ENCODE measurements at places on chromosomes 1 and 21.

GRCh38 chr21:23732776-23733175 is 1874.5 kb downstream of the MRPL39 start:
- DNase-seq, result no peak

DNA sequence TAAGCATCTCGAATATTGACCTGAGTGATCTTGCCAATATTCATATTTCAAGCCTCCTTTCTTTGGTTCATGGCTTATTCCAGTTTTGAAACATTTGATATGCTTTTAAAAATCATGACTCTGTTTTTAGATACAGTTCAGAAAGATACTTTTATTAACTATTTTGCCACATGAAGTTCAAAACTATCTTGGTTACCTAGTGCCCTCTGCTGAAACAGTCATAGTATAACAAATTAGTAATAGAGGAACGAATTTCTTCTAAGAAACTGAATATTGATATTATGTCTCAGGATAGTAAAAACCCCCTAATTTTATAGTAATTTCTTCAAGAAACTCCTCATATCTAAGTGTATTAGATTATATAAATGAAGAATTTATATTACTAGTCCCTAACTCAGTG is 52.6 kb upstream of the RC3H1 start:
- peak; percentile 34 for DNase-seq

DNA sequence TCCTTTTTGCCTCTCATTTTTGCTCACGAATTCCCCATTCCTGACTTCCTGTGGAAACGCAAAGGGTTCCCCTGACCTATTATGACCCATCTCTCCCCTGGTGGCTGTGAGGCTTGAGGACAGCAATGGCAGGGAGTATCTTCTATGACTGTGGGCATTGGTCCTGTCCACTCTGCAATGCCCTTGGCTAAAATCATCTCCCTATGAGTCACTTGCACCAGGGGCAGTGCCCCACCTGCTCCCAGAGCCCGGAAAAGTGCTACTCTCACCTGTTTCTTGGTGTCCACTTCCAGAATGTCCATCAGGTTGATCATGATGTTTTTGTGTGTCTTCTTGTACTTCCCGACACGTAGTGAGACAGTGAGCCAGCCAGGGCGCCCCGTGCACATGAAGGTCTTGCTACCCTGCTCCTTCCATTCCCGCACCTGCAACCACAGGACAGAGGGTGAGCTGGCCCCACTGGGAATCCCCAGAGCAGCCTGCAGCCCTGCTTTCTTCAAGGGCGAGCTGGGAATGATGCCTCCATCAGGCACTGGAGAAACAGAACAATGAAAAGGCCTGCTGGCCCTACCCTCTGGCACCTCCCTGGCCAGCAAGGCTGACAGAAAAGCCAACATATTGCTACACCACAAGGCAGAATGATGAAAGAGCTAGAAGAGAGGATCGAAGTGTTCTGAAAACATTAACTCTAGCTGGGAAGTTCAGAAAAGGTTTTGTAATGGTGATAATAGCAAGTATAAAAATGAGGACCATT is 3.5 kb downstream of the DHCR24 start:
- no peak for DNase-seq

DNA sequence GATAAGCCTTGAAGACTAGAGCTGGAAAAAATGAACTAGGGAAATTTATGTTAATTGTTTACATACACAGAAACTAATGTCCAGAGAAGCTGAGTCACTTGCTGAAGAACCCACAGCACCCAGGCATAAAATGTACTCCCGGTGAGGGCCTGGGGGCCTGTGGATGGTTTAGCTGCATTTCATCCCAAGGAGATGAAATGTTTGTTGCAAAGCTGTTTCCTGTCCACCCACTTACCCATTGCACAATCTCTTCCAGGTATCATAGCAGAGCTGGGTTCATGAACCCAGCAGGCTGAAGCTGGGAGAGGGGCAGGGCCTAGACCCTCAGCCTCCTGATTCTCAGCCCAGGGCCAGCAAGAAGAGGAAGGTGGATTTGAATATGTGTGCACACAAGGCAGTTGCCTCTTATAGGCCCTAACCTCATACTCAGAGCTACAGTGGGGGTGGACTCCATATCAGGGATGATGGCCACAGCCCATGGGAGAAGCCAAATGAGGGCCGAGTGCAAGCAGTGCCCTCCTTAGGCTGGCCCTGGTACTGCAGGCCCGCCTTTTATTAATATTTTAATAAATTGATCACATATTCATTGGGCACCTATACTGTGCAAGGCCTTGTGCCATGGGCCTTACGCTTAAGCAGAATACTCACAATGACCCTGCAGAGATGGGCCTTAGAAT is 110.8 kb downstream of the LACTBL1 start:
- peak; percentile 43 for DNase-seq

DNA sequence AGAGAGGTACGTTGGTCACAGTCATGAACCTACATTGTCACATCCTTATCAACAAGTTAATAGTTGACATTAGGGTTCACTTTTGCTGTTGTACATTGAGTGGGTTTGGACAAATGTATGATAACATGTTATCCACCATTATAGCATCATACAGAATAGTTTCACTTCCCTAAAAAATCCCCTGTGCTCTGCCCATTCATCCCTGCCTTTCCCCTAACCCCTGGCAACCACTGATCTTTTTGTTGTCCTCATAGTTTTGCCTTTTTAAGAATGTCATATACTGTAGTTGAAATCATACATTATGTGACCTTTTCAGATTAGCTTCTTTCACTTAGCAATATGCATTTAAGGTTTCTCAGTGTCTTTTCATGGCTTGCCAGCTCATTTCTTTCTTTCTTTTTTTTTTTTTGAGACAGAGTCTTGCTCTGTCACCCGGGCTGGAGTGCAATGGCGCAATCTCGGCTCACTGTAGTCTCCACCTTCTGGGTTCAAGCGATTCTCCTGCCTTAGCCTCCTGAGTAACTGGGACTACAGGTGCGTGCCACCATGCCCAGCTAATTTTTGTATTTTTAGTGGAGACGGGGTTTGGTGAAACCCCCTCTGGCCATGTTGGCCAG is 50.6 kb downstream of the UCK2 start:
- DNase-seq, result no peak

GRCh38 chr1:164087906-164088453 is 471.0 kb upstream of the PBX1 start:
- no peak for DNase-seq

DNA sequence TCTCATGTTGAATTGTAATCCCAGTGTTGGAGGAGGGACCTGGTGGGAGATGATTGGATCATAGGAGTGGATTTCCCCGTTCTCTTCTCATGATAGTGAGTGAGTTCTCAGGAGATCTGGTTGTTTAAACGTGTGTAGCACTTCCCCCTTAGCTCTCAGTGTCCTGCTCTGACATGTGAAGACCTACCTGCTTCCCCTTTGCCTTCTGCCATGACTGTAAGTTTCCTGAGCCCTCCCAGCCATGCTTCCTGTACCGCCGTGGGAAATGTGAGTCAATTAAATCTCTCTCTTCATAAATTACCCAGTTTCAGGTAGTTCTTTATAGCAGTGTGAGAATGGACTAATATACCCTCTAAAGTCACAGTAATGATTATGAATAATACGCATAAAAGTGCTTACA is 248.4 kb upstream of the LRRC7 start:
- no peak for DNase-seq

GRCh38 chr1:155305881-155306391 is 2.7 kb upstream of the FDPS start:
- peak; percentile 68 for DNase-seq

- peak; percentile 48 for DNase-seq
Observed at GRCh38 chr1:218867941-218868626, 305.6 kb upstream of the LYPLAL1 start.

DNA sequence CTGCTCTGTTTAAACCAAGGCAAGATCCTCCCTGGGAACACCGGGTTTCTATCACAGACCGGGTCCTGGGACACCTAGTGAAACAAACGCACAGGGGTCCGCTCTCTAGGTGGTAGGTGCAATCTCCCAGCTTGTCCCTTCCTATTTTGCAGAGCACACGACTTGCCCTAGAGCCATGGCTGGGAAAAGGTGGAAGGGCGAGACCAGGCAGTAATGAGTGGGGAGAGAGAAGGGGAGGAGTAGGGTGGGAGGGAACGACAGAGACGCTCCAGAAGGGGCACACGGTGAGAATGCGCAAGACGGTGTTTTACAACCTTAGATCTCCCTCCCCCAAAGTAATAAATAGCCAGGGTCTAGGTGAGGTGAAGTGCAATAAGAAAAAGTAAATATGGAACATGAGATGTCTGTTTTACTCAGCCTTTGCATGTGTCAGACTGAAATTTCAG is 9.3 kb upstream of the ARHGAP29 start:
- DNase-seq, result peak; percentile 20

DNA sequence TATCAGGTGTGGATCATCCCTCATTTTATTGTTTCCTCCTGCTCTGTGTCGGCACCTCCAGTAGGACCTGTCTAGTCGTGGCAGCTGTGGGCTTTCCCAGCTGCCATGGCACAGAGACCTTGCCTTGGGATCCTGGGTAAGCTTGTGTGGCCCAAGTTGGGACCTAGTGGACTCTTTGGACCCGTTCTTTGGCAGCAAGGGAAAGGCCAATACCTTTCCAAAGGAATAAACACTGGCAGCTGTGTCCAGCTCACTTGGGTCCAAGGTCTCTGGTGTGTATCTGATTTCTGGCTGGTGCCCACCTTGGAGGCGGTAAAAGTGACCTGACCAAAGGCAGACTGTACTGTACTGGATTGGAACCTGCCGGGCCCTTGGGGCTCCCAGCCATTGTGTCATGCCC is 21.8 kb downstream of the DIP2A start:
- no peak for DNase-seq

- no peak for DNase-seq
Observed at GRCh38 chr1:17470021-17470799, 30.7 kb upstream of the RCC2 start.

DNA sequence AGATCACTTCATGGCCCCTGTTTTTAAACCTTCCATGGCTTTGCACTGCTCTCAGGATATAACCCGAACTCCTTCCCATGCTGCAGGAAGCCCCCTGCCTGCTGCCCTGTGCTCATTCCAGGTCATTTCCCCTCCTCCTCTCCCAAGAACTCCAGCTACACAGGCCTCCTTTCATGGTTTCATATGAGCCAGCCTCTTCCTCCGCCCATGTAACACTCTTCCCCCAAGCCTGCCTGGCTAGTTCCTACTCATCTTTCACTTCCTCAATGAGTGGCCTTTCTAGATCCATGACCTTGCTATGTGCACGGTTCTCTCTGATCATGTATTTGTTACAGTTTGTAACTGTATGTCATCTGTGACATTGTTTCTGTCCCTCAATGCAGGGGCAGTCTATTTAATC is 3.1 kb upstream of the NCF2 start:
- DNase-seq, result no peak
